Activated gamma-delta T cell treated with anti-CD3 and anti-CD28 coated beads, Interleukin-2, amount 50 U/mL, for 16 hours (primary cell): ENCODE measurements at places on chromosomes 12 and 14.

DNA sequence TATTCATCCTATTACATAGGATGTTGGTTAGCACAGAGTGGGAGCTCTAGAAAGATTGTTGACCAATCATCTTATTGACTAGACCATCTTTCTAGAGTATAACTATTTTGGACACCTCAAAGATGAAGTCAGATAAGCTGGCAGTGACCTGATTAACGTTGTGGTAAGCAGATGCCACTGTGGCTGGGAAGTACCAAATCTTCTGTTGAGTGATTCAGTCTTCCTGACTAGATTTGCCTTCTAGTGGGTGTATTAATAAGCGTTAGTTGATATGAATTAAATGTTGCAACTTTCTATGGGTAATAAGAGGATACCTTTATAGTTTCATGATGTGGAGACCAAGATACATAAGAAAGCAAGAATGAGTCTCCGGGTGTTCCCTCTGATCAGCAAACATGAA lies 51.2 kb upstream of the HELB start:
- DNase-seq: no peak

GRCh38 chr12:57329219-57329618 lies 78.2 kb upstream of the STAC3 start:
- DNase-seq: no peak

GRCh38 chr14:56216626-56217379 lies 98.6 kb downstream of the PELI2 start:
- no peak for DNase-seq

GRCh38 chr12:8629486-8630033 lies 16.9 kb upstream of the AICDA start:
- no peak for DNase-seq

GRCh38 chr14:57686304-57686703 lies 179.6 kb downstream of the SLC35F4 start:
- no peak for DNase-seq

- no peak for DNase-seq
These were observed 182.3 kb downstream of the NPAS3 start for GRCh38 chr14:33120966-33121365.

DNA sequence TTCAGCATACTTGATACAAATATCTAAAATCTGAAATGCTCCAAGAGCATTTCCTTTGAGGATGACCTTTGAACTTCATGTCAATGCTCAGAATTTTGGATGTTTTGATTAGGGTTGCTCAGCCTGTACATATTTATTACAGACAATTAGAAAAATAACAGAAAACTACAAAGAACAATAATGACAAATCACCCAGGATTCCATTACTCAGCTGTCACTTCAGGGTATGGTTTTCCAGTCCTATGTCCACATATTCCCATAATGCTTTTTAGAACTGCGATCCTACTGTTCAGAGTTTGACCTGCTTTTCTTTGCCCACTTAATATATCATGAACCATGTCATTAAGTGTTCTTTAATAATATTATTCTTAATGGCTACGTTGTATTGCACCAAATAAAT lies 11.4 kb downstream of the DLGAP5 start:
- no peak for DNase-seq

- DNase-seq: no peak
These were observed 22.3 kb upstream of the GNS start for GRCh38 chr12:64781280-64782190.

GRCh38 chr14:95774265-95775160 lies 60.6 kb upstream of the TCL1A start:
- DNase-seq: peak; percentile 24

DNA sequence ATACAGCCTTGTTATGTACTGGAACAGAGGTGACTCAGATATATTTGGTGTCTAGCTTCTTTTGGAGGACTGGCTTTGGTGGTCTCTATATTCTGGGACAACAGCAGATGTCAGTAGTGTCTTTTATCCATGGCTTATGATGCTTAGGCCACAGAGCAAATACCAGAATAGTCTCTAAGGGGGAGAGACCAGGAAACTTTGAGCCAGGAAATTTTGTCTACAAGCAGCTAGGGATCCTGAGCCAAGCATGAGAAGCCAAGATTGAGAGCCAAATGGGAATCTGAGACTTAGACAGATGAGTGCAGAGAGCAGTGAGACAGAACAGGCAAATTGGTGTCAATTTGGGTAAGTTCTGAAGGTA lies 28.4 kb upstream of the PTPRR start:
- no peak for DNase-seq

DNA sequence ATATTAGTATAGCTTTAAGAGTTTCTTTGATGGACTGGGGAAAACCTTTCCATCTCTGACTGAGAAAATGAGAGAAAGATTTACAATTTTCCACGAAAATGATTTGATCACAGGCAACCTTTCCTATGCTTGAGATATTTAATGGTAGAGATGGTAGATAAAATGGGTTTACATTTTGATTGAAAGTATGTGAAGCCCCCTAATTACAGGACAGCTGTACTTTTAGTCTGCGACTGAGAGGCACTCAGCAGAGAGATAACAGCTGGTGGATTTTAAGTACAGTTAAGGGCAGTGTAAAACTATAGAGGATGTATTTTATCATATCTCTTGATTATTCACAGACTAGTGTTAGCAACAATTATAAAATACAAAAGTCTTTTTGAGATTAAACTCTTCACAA lies 40.7 kb downstream of the C12orf50 start:
- no peak for DNase-seq

DNA sequence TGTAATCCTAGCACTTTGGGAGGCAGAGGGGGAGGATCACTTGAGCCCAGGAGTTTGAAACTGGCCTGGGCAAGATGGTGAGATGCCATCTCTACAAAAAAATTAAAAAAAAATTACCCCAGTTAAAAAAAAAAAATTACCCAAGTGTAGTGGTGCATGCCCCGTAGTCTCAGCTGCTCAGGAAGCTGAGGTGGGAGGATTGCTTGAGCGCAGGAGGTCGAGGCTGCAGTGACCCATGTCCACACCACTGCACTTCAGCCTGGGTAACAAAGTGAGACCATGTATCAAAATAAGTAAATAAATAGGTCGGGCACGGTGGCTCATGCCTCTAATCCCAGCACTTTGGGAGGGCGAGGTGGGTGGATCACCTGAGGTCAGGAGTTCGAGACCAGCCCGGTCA lies 128.8 kb downstream of the VRK1 start:
- no peak for DNase-seq

GRCh38 chr12:91874086-91874865 lies 271.4 kb downstream of the BTG1 start:
- no peak for DNase-seq

DNA sequence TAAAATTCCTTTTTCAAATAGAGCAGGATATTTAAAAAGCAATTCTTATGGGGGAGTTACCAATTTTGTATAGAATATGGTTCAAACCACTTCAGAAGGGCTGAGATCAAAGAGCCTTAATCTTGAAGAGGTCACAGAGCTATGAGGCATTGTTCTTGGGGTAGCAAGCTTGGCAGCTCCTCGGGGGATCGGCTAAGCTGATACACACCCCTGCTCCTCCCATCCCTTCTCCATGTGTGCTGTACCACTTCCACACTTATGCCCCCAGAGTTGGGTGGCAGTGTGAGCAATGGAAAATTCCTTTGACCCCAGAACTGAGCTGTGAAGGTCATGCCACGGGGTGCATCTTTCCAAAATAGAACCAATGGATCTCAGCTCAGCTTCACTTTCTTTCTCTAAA lies 15.0 kb upstream of the TMEM30B start:
- no peak for DNase-seq

- DNase-seq: no peak
These were observed 33.7 kb upstream of the GNPNAT1 start for GRCh38 chr14:52825085-52825484.

DNA sequence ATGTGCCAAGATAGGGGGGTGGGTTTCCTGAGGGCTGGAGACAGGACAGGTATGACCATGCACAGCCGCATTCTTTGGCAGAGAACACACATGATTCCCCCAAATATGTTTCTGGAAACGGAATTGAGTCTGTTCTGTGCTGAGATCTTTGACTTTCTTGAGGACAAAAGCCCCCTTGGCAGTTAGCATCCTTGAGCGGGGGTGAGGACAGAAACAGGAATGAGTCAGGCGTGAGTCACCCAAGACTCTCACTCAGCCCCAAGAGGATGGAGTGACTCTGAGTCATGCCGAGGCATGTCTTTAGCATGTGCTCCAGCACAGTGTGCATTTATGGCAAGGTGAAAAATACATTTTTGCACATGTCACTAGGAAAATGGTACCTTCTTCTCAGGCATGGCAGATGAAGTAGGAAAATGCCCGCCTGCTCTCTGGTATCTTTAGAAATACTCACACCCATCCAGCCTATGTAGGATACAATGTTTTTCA lies 52.1 kb downstream of the DAD1 start:
- DNase-seq: peak; percentile 85

DNA sequence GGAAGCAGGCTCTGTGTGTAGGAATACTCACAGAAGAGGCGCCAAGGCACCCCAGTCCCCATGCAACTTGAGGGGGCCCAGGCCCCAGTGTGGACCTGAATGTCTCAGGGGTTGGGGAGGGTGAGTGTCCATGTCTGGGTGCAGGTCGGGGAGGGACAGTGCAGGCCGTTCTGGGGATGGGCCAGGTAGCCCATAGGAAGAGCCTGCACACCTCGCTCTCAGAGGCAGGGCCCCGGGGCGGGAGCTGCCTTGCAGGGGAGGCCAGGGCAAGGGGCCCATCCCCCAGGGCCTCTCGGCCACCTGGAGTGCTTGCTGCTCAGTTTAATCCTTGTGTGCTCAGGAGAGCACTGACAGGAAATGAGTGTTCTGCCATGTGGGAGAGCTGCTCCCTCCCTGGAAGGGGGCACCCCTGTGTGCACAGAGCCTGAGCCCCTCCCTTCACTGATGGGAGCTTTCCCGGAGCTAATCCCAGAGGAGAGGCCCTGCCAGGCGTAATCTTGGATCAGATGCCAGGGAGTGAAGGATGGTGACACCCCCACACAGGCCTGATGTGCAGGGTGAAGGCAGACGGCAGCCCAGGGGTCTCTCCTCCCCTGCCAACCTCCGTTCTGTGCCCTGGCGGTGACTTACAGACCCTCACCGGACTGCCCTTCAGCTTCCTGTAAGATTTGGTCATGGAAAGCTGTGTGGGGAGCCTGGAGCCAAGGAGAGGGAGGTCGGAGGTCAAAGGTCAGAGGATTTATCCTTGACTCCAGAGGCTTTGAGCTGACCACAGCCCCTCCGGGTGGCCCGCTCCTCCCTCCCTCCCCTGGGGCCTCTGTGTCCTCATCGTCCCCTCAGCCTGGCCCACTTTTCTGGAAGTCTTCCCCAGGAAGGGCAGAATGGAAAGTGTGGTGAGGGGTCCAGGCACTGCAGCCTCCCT lies 24.4 kb upstream of the FBRSL1 start:
- no peak for DNase-seq

DNA sequence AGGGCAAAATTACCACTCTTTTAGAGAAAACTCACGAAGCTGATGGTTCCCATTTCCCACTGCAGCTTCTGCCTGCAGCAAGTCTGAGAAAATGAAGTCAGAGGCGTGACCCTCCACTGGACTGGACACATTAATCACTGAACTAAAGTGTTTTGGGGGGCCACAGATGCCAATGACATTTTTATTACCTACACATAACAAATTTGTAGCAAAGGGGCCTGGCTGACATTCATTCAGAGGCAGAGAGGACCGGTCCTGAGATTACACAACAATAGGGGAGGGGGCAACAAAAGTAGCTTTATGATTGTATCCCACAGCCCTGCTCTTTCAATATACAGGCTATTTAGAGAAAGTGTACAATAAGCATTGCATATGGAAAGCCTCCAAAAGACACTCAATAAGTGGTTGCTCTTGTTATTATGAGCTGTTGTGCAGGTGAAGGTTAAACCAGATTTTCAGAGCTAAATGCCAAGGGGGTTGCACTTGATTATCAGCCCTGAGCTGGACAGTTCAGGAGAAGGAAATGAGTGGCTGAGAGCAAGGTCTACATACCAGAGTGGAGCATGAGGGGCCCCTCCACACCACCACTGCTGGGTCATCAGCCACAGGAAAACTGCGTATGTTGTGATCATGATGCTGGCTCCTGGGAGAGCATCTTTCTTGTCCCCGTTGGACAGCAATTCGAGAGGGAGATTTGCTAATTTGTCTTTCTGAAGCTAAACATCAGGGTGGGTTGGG lies 41.5 kb upstream of the CCDC60 start:
- DNase-seq: no peak

DNA sequence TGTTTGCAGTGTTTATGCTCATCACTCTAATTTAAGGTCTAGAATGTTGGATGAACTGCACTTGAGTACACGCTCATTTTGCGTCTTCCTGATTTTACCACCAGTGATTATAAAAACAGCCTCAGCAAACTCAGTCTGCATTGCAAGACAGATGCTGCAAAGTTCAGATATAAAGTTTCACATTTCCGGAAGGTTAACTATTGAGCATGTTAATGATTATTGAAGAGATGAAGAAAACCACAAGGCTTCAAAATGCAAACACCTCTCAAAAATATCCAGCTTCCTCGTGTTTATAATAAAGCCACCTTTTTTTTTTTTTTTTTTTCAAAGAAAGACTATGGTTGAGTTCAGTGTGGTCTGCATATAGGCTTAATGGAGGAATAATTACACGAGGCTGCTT lies 92.1 kb upstream of the BMP4 start:
- no peak for DNase-seq

GRCh38 chr12:130489293-130489692 lies 151.6 kb downstream of the PIWIL1 start:
- DNase-seq: no peak

DNA sequence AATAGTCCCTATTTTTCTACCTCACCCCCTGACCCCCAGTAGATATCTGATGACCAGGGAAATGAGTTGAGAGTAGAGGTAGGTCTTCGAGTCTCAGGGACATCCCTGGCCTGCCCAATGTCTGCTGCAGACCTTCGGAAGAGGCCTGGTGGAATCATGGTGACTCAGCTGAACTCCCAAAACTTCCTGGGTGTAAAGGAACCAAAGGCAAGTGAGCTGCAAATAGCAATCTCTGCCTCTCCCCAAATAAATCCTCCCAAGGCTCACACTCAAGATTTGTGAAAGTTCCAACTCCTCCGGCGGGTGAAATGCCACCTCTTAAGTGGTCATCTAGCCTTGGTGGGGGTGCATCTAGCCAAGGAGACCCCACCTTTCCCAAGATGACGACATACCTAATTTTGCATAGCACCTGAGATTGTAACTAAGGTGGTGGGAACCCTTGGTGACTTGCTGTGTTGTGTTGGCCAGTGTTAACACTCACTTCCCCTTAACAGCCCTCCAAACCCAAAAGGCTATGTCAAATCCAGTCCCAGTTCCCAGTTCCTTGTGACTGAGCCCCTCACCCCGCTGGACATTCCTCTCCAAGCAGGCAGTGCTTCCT lies 6.3 kb downstream of the ZFP36L1 start:
- no peak for DNase-seq

GRCh38 chr12:124344022-124344421 lies 49.1 kb downstream of the RFLNA start:
- no peak for DNase-seq

DNA sequence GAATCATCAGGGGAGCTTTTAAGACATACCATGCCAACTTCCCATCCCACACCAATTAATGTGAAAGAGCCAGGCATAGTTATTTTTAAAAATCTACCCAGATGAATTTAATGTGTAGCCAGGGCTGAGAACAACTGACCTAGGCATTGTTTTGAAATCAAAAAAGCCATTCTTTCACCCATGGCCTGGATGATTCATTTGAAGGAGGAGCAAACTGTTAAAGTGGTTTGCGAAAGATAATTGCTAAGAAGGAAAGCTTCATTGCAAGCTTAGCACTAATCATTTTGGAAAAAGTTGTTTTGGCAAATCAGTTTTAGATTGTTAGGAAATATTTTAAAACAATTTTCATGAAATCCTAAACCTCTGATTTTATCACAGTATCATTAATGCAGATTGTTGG lies 2.1 kb upstream of the GTSF1 start:
- DNase-seq: no peak

GRCh38 chr12:30830751-30831150 lies 76.0 kb upstream of the CAPRIN2 start:
- no peak for DNase-seq

- no peak for DNase-seq
These were observed 39.4 kb upstream of the ATXN2 start for GRCh38 chr12:111638556-111638955.
